Dermis microvascular lymphatic vessel endothelial cell (primary cell): ENCODE measurements at places on chromosomes 7 and 10. TPM values are rescaled to one million over a fixed set of nuclear protein-coding genes. Genes with fewer than 3 reads are reported as not detected.
A peak's percentile ranks its signal among the peaks of the same experiment; 100 is the strongest.

GRCh38 chr10:59750155-59750945, 2.9 kb downstream of the MRLN start:
- no peak for DNase-seq

Gene PVRIG
- not detected in 2 replicates for total RNA-seq

DNA sequence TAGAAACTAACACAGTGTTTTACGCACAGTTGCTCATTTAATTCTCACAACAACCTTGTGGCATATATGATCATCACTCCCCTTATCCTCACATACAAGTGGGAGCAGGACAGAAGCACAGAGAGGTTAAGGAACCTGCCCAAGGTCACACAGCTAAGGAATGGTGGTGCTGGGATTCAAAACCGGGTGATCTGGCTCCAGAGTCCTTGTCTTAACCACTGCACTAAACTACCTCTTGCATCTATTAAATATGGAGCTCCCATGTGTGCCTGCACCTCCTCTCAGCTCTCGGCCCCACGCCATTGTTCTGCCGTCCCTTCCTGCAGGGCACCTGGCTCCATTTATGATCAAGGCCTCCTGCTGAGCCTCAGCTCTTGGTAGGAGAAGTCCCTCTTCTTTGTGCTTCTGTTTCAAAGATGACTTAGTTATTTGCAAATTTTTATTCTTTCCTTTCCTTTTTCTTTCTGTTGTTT, 99.8 kb upstream of the PDGFA start:
- no peak for DNase-seq

Gene POLR2J3
- 16.9 and 25.2 TPM in 2 replicates for total RNA-seq

- no peak for DNase-seq
Observed at GRCh38 chr10:116752969-116753665, 10.8 kb upstream of the HSPA12A start.

- no peak for DNase-seq
Observed at GRCh38 chr10:60296073-60296472, 93.6 kb downstream of the ANK3 start.

DNA sequence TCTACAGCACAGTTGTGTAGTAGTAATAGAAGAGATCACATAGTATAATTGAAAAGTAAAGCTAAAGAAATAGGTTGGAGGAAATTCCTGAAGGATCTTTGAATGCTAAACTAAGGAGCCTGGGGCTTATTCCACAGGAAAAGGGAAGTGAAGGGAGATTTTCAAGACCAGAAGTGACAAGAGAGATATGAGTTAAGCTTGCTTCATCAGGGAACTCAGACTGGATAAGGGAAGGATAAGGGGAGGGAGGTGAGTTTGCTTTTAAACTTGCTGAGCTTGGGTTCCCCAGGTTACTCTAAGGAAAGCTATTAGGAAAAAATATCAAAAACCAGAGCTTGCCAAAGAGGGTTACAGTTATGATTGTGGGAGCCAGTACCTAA, 182.4 kb downstream of the RAPGEF5 start:
- no peak for DNase-seq

Gene GRID2IP
- total RNA-seq: 0.13 TPM in 1 of 2 replicates, not detected in the other

Gene CFAP58
- 0.64 and 0.89 TPM in 2 replicates for total RNA-seq

Gene TMEM178B
- total RNA-seq: under 0.01 TPM in 2 replicates

Gene INA
- total RNA-seq: 0.13 TPM in 2 replicates

DNA sequence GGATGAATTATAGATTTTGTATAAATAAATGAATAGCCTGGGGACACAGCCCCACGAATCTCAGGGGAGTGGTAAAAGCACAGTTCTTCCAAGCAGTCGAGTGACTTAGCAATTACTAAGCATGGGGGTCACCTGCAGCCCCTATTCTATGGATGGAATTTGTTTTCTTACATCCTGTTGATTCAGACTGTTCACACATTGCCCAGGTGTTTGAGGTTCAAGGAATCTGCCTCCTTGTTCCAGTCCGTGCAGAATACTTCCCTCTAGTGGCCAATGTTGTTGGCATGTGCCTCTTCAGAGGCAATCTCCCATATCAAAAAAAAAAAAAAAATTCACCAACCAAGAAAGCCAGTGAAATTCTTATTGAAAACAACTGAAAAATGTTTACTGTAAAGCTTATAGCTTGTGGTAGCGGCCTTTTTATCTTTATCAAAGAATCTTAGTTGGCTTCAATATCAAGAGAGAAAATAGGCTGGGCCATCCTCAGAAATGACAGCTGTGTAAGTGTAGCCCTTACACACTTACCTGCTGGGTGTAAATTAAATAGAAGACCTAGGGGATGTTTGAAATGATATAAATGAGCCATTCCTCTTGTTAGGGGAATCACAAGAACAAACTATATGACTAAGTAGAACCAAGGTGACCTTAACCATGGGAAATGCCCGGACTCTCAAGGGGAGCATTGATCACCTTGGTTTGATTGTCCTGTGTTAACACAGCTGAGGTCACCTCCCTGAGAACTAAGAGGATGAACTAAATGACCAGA, 7.8 kb downstream of the LIPM start:
- no peak for DNase-seq

- no peak for DNase-seq
Observed at GRCh38 chr10:110859206-110859972, 12.3 kb upstream of the PDCD4 start.

Gene BLVRA
- total RNA-seq: 21.6 and 24.0 TPM in 2 replicates

GRCh38 chr10:44863344-44864047, 47.6 kb upstream of the TMEM72 start:
- no peak for DNase-seq

DNA sequence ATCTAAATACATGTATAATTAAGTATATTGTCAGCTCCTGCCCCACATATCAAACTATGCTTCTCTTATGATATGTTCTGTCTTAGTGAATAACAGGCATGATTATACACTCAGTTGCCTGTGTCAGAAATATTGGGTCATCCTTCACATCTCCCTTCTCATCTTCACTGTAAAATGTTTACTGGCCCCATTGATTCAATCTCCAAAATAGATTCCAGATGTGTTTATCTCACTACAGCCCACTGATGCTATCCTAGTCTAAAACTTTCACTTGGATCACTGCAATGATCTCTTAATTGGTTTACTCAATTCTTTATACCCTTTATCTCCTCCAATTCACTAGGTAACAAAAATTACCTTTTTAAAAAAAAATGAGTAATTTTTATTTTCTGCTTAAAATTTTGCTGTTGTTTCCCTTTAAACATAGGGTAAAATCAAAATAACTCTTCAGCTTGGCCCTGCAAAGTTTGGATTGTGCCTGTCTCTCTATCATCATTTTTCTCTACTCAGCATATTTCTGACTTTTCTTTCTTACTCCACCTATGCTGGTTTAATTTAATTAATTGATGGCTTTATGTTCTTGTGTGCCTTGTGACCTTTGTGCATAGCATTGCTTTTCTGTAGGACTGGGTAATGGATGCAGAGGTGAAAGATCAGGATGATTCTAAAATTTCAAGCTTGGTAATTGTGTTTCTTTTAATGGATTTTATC, 233.9 kb upstream of the FOXP2 start:
- no peak for DNase-seq

Gene NPC1L1
- total RNA-seq: not detected in 2 replicates

- DNase-seq: no peak
Observed at GRCh38 chr7:34677491-34677890, 19.5 kb downstream of the NPSR1 start.

- no peak for DNase-seq
Observed at GRCh38 chr10:132421847-132422751, 25.1 kb downstream of the PWWP2B start.

- no peak for DNase-seq
Observed at GRCh38 chr10:10235003-10235402, 782.7 kb upstream of the CELF2 start.

- DNase-seq: peak; percentile 82
Observed at GRCh38 chr7:56105508-56105907, 768 bp downstream of the CHCHD2 start.

GRCh38 chr10:77173615-77174461, 463.8 kb downstream of the KCNMA1 start:
- DNase-seq: peak; percentile 78

- no peak for DNase-seq
Observed at GRCh38 chr7:43481902-43482678, 100.8 kb upstream of the STK17A start.

- DNase-seq: no peak
Observed at GRCh38 chr10:102914781-102915180, 3.3 kb upstream of the CNNM2 start.

DNA sequence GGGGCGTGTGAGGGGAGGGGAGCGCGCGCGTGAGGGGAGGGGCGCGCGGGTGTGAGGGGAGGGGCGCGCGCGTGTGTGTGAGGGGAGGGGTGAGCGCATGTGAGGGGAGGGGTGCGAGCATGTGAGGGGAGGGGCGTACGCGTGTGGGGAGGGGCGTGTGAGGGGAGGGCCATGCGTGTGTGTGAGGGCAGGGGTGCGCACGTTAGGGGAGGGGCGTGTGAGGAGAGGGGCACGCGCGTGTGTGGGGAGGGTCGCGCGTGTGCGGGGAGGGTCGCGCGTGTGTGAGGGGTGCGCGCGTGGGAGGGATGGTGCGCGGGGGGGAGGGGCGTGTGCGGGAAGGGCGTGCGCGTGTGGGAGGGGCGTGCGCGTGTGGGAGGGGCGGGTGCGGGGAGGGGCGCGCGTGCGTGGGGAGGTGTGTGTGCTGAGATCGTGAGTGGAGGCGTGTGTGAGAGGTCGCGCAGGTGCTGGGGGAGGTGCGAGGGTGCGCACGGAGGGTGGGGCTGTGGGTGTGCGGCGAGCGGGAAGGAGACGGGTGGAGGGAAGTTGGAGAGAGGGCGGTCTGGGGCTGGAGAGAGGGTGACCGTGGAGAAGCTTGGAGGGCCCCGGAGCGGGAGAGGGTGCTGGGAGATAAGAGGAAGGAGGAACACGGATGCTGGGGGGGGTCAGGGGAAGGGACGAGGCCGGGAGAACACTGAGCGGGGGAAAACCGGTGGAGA, 19.7 kb downstream of the MXI1 start:
- no peak for DNase-seq

Gene SP8
- not detected in 2 replicates for total RNA-seq

DNA sequence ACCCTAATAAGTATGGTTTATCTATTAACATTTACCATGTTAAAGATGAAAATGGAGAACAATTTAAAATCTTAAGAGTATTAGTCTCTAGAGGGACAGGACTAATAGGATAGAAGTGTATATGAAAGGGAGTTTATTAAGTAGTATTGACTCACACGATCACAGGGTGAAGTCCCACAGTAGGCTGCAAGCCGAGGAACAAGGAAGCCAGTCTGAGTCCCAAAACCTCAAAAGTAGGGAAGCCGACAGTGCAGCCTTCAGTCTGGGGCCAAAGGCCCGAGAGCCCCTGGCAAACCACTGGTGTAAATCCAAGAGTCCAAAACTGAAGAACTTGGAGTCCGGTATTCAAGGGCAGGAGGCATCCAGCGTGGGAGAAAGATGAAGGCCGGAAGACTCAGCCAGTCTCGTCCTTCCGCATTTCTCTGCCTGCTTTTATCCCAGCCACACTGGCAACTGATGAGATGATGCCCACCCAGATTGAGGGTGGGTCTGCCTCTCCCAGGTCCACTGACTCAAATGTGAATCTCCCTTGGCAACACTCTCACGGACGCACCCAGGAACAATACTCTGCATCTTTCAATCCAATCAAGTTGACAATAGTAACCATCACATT, 140.8 kb upstream of the FAM20C start:
- no peak for DNase-seq

Gene C10orf67
- not detected in 2 replicates for total RNA-seq

- DNase-seq: no peak
Observed at GRCh38 chr7:41125343-41125742, 577.5 kb downstream of the INHBA start.

DNA sequence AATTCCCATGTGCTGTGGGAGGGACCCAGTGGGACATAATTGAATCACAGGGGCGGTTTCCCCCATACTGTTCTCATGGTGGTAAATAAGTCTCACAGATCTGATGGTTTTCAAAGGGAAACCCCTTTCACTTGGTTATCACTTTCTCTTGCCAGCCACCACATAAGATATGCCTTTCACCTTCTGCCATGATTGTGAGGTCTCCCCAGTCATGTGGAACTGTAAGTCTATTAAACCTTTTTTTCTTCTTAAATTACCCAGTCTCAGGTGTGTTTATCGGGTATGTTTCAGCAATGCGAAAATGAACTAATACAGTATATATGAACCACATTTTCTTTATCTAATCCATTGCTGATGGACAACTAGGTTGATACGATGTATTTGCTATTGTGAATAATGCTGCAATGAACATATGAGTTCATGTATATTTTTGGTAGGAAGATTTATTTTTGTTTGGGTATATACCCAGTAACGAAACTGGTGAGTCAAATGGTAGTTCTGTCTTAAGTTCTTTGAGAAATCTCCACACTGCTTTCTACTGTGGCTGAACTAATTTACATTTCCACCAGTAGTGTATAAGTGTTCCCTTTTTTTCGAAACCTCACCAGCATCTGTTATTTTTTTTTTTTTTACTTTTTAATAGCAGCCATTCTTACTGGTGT, 70.0 kb upstream of the HGF start:
- DNase-seq: no peak

Gene EXOC6
- total RNA-seq: 292 and 311 TPM in 2 replicates

GRCh38 chr10:24901686-24902399, 50.6 kb downstream of the PRTFDC1 start:
- DNase-seq: no peak

GRCh38 chr7:135758531-135758932, 9.9 kb upstream of the FAM180A start:
- no peak for DNase-seq

DNA sequence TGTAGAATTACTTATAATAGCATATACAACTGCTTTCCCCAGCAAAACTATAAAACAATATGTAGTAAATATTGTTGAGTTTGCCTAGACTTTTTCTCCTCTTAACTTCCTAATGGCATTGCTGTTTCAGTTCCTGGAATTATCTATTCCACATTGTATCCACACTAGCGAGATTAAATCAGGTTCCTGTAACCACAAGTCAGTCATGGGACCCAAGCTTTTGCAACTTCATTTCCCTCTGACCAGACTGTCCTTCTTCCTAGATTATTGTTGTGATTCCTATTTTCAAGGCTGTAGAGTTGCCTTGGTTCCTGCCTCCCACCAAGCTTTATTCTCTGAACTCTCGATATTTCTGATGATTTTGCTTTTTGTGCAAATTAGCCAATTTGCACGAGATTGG, 173.3 kb upstream of the ZNF804B start:
- no peak for DNase-seq

Gene SFTPA2
- not detected in 2 replicates for total RNA-seq

- DNase-seq: peak; percentile 87
Observed at GRCh38 chr7:91347290-91347689, 83.1 kb downstream of the FZD1 start.

DNA sequence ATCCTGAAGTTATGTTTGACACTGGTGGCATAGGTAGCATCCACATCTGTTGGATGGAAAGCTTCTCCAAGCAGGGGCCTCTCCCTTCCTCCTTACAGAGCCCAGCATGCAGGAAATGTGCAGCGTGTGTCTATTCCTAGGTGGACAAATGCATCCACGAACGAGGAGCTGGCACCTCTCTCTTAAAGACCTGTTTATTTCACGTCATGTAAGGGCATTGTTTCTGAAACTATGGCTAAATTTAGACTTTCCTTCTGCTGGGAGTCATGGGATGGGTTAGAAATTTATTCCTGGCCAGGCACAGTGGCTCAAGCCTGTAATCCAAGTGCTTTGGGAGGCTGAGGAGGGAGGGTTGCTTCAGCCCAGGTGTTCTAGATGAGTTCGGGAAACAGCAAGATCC, 208.4 kb upstream of the SVIL start:
- DNase-seq: no peak

- DNase-seq: no peak
Observed at GRCh38 chr10:94014304-94014703, 20.6 kb downstream of the PLCE1 start.
